ENCODE measurements at places on chromosomes 1 and 21. TPM values are rescaled to one million over a fixed set of nuclear protein-coding genes. Genes with fewer than 3 reads are reported as not detected.

GRCh38 chr1:103254691-103255090 is 146.4 kb upstream of the COL11A1 start:
- H3K4me1 ChIP-seq: no peaks in the 10 kb centered on the region
- no peak overlapping the region for H3K4me3 ChIP-seq
- H3K27ac ChIP-seq: no peak overlapping the region
- H3K36me3 ChIP-seq: no peaks in the 10 kb centered on the region

GRCh38 chr1:87399264-87399663 is 70.6 kb downstream of the LMO4 start:
- no peaks in the 10 kb centered on the region for H3K36me3 ChIP-seq
- no peak for DNase-seq
- H3K4me3 ChIP-seq: no peak overlapping the region

The HFM1 gene
- total RNA-seq: 1.3 TPM

The FCN3 gene
- 23.2 TPM for total RNA-seq

The RXRG gene
- 4.2 TPM for total RNA-seq

The EDEM3 gene
- total RNA-seq: 18.1 TPM
